Cardiac fibroblast (primary cell): ENCODE measurements at places on chromosomes 1 and 21.
A peak's percentile ranks its signal among the peaks of the same experiment; 100 is the strongest.

GRCh38 chr21:32457360-32457840, 44.9 kb downstream of the EVA1C start:
- DNase-seq, result peak; percentile 48

DNA sequence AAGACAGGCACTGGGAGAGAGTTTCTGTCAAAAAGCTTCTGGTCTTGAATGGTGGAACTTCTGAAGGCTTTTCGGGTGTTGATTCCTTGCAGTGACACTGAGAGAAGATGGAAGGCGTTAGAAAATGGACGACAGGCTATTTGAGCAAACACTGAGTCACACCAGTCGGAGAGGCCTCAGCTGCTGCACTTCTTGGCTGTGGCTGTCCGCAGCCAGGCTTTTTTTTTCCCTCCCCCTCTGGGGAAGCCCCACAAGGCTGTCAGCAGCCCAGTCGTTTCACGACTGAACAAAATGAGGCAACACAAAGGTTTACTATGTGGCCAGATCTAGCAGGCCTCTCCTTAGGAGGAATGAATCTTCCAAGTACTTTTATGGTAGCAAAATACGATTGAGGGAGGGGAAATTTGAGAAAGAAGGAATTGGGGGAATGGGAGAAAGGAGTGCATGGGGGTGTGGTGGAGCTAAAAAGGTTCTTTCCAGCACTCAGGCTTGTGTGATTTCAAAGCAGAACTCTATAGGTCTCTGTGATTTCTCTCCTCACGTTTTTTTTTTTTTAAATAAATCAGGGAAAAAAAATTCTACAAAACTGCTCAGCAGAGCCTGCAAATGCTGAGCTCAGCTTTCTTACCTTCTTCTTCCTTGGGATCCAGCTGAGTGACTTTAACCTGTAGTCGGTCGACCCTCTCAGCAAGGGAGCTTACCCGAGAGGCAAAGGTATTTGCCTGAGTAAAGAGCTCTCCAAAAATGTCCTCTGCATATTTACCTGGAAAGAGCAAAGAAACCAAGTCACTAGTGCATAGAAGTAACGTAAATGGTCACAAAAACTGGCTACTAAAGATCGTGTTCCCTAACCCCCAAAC, 26.1 kb downstream of the GPR3 start:
- peak; percentile 96 for DNase-seq

DNA sequence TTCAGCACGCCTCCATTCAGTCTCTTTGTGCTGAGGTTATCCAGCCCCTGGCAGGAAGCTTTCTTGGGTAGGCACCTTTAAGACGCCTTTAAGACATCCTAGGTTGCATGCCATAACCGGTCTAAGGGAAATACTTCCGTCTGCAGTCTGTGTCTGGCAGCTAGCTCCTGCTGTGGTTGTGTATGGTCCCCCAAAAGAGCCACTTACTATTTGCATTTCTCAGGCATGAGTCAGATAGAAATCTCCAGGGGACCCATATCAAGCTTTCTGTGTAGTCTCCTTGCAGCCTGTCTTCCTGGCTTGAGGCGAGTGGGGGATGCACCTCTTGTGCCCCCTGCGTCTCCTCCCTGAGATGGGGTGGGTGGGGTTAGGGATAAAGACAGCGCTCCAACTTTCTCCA, 10.0 kb upstream of the RYR2 start:
- DNase-seq, result no peak

- DNase-seq, result no peak
These were observed 18.0 kb downstream of the RNF223 start for GRCh38 chr1:1055841-1056736.

- DNase-seq, result no peak
These were observed 5.5 kb downstream of the MRPS6 start for GRCh38 chr21:34078915-34079314.

DNA sequence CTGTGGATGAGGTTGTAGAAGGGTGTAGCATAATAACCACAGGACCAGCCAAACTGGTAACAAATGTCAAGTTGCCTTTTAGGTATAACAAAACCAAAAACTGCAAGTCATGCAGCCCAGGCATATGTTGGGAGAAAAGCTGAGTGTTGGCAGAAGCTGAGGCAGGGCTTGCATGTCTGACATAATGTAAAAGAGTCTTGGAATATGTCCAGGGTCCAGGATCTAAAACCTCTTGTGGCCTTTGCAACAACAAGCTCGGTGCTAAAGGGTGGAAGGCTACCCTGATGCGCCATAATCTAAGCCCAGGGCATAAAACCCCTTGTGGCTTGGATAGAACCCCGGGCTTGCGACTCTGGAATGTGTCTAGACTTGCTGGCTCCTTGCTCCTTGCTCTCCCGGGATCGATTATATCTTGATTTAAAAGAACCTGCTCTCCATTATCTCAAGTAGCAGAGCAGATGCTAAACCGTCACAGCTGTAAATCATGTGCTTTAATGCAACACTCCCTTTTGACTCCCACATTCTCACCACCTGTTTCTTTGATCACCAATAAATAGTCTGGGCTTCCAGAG, 26.5 kb upstream of the SLC35A3 start:
- DNase-seq, result peak; percentile 75

DNA sequence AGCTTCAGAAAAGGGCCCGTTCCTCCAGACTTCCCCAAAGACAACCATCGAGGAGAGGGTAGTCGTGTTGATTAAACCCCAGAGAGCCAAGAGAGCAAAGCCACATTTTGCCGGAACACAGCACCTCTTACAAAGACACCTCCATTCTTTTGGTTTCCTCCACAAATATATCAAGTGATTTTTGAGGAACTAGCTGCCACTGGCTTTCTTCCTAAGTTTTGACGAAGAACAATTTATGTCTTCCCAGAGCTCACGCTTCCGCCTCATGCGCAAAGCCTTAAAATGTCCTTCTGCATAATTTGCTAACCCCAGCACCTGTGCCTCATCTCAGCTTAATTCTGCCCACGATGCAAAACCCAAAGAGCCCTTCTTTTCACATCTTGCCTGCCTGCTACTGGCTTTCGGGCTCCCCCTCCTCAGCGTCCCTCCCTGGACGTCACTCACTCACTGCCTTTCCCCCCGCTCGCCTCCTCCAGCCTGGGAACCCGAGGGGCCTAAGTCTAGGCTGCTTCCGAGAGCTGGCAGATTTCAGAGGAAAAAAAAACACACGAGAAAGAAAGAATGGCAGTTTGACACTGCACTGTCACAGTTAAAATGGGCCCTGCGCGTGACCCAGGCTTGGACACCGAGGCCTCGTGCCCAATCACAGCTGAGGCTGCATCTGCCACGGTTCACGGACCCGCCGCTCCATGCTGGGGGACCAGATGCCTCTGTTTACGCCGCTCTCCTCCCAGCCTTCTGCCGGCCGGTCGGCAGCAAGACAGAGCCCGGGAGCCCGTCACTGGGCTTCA, 77.6 kb upstream of the IFNAR2 start:
- no peak for DNase-seq

DNA sequence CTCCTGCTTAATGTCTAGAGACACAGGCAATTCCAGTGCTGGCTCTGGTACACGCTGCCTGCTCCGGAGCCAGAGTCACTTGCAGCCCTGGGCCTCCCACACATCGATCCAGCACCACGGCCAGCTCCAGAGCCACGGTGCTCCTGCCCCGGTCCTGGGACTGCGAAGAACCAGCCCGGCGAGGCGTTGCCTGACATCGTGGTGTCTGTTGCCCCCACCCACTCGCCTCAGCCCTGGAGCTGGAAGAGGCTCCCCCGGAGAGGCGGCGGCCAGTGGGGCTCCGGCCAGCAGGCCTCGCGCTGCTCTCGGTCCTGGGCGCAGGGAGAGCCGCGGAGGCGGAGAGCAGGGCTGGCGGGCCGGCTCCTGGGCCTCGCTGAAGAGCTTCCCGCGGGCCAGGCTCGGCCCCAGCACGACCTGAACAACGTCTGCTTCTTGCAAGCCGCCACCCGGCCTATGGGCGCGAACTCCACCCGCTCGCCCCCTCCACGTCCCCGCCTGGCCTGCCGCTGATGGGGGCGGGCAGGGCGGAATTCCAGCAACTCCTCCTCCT, 364.8 kb downstream of the CEP170 start:
- no peak for DNase-seq

GRCh38 chr1:162732566-162733335, 57.8 kb upstream of the HSD17B7 start:
- peak; percentile 51 for DNase-seq

DNA sequence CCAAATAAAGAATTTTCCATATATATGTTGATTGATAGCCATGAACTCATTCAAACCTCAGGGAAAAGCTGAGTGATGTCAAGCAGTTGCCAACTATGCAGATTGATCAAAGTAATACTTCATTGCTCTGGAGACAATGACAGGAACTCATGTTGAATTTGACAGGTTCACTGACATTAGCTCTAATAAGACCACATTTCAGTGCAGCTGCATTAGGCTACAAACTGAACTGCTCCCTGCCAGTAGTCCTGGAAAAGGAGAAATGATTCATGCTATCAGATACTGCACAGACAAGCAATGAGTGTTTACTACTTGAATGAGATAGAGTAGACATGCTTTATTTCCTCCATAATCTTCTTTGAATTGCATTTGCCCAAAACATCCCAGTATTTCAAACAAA, 948.4 kb downstream of the MRPL39 start:
- DNase-seq, result no peak

- DNase-seq, result no peak
These were observed 93.6 kb upstream of the ACTRT2 start for GRCh38 chr1:2927393-2928360.
